GM12864 (cell line): ENCODE measurements at places on chromosomes 7 and 10.

GRCh38 chr7:150568714-150569113, 1.5 kb downstream of the GIMAP4 start:
- no peak for DNase-seq

DNA sequence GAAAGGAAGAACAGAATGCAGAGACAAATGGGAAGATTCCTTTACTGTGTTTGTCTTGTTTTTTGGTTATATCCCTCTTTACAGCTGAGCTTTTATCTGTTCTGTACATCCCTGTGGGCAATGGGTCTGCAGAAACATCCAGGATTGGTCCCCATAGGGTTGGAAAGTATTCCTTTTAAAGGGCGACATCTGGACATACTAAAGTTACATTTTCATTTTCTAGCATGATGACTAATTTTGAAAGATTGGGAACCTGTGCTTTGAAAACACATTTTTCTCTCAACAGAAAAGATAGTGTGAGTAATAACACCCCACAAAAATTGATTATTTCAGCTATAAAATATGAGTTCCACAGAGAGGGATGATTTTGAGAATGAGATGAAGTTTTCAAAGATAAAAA, 435.8 kb downstream of the GPAM start:
- no peak for DNase-seq

GRCh38 chr7:125563964-125564529, 634.4 kb upstream of the POT1 start:
- DNase-seq: no peak

DNA sequence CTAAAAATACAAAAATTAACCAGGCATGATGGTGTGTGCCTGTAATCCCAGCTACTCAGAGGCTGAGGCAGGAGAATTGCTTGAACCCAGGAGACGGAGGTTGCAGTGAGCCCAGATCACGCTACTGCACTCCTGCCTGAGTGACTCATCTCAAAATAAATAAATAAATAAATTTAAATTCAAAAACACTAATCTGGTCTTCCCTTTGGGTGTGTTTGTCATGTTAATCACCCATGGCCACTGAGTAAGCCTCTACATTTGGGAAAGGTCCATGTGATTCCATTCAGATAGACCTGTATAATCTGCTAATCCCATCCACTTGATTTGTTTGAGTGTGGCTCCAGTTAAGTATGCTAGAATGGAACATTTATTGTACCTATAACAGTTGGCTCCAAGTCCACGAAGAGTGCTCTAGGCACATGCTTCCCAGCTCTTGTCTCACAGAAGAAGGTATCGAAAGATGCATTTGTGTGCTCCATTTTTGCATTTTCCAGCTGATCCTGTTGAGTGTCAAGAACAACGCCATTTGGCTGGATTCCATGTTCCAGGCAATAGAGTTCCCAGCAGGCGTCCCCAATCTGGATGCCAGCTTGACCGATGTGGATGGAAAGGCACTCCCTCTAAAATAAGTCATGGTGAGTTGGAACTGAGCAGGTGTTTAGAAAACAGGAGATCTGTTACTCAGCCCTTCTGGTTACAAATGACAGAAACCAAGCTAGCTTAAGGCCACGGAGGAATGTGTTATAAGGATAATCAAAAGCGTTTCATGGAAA, 4.0 kb downstream of the TUBAL3 start:
- no peak for DNase-seq

- no peak for DNase-seq
Measured at GRCh38 chr10:6045314-6045848, 16.8 kb downstream of the IL2RA start.

GRCh38 chr7:139972029-139972428, 90.7 kb downstream of the PARP12 start:
- no peak for DNase-seq

DNA sequence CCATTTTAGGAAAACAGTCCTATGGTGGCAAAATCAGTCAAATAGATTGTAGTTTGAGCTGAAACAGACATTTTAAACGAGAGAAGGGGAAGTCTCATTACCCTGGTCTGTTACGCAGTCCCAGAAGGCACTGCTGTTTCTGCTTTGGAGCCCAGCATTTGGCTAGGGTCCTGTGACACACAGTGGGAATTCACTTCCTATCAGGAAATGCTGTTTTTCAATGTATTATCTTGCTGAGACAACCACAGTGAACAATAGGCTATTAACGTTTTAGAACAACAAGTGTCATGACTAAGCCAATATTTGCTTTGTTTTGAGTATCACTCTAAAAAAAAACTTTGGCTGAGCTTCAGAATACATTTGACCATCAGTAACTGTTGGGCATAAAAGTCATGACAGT, 74.1 kb downstream of the ADD3 start:
- no peak for DNase-seq

- no peak for DNase-seq
Measured at GRCh38 chr10:418226-418625, 271.2 kb downstream of the DIP2C start.

GRCh38 chr10:127982601-127983000, 75.7 kb downstream of the PTPRE start:
- no peak for DNase-seq

DNA sequence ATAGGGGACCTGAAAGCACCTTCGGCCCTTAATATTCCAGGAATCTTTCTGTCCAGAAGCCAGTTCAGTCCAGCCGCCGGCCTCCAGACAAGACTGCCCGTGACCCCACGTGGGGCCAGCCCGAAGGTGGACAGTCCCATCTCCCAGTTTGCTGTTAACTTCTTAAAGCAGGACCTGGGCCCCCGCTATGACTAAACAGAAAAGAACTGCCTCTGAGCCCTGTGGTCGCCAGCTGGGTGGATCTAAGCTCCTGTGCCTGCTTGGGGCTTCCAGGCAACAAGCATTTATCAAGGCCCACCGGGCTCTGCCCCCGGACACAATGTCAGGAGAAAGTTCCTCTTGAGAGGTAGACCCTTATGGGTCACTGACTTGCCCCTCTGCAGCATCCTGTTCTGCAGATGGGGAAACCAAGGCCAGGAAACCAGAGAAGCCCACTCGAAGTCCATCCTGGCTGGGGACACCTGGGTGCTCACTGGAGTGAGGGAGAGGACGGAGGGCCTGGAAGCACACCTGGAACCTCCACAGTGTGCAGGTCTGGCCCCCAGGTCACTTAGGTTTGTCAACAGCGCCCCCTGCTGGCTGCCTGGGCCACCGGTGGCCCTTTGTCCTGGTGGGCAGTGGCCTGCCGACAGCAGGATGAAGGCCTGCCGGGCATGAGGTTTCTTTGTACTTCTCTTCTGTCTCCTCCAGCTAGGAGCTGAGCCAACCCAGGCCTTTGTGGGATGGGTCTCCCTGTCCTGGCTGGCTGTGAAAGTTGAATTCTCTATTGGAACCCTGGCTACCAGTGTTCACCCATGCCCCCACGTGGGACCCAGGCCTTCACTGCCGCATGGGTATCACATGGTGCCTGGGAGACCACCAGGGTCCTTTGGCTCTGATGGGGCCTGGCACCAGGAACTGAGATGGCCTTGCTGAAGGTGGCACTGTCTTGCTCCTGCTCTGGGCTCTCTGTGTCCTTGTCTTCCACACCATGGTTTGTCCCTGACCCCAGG, 128.0 kb downstream of the ZMIZ1 start:
- DNase-seq: peak; percentile 5

DNA sequence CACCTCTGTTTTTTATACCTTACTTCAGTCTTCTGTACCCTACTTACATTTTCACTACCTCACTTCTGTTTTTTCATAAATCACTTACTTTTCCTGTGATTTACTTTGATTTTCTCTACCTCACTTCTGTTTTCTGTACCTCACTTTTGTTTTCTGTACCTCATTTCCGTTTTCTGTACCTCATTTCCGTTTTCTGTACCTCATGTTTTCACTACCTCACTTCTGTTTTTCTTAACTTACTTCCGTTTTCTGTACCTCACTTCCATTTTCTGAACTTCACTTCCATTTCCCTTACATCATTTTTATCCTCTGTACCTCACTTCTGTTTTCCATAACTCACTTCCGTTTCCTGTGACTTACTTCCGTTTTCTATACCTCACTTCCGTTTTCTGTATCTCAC, 492.0 kb upstream of the AKR1E2 start:
- no peak for DNase-seq

GRCh38 chr7:93375603-93376002, 143.4 kb downstream of the VPS50 start:
- DNase-seq: no peak

GRCh38 chr7:149220534-149220933, 18.9 kb upstream of the ZNF212 start:
- DNase-seq: no peak
